Inflammatory macrophage treated with lipopolysaccharide for 4 hours (primary cell): ENCODE measurements at places on chromosomes 16 and 17.

- peak; percentile 81 for DNase-seq
Observed at GRCh38 chr17:10127819-10128425, 70.5 kb downstream of the GAS7 start.

DNA sequence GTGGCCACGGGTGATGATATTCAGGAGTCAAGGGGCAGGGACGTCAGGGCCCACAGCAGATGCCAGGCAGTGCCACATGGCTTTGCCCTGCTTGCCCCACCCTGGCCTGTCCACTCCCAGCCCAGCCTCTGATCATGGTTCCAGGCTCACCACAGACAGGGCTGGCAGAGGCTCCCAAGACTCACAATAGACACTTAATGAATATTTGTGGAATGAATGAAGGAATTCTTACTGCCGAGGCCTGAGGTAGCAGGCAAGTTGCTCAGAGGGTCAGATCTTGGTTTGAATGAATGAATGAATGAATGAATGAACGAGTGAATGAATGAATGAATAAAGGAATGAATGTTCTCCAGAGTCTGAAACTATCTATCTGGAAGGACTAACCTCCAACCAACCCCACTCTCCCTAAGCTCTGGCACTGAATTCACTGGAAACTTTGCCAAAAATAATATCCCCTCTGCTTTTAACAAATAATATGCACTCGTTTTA is 60.9 kb downstream of the RAI1 start:
- no peak for DNase-seq

- DNase-seq: no peak
Observed at GRCh38 chr17:70013911-70014310, 61.1 kb upstream of the KCNJ16 start.

GRCh38 chr17:57009737-57010445 is 32.0 kb downstream of the SCPEP1 start:
- DNase-seq: peak; percentile 53

DNA sequence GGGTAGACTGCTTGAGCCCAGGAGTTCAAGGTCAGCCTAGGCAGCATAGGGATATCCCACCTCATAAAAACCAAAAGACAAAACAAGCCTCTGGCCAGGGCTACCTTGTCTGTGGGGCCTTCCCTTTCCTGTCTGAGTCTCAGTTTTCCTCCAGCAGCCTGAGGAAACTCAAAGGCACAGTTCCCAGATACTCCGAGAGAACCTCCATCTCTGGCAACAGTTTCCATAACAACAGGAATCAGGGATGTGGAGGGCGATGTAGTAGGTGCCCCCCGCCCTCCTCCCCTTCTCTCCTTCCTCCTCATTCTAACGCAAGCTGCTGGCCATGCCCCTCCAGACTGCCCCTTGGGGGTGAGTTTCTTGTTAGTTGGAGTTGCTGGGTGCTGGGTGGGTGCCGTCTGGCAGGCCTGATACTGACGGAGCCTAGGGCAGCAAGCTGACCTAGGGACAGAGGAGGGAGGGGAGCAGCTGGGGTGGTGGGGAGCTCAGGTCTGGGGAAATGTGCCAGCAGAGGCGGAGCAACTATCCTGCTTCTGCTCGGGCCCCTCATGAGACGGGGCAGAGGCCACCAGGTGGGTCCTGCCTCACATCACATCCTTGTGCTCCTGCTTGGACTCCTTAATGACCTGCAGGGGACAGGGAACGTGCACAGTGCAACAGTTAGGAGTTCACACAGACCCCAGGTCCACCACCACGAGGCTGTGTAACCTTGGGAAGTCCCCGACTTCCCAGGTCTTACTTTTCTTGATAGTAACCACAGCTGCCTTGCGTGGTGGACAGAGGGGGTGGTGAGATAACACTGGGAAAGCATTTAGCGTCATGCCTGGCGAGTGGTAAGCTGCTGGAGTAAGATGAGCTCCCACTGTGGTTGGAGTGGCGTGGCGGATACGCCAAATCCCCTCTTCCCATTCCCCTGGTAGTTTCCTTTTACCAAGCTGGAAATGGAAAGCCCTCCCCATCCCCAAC is 7.8 kb upstream of the EFTUD2 start:
- DNase-seq: no peak
